ENCODE measurements at places on chromosomes 3 and 15.

- DNase-seq: no peak
Measured at GRCh38 chr15:34665498-34666116, 82.2 kb upstream of the GOLGA8B start.

DNA sequence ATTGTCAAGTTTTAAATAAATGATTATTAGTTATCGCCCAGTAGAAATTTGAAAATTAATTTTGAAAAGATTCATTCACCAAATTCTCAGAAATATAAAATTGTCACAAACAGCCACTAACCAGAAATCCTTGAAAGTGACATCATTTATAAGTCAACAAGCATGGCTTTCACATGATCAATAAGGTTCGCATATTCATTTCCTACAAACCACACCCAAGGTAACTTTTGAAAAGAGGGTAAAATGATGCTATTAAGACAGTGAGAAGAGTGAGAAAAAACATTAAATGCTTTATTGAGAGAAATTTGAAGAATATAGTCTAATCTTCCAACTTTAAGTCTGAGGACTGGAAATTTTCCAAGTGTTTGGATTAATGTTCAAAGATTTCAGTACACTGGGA lies 263.6 kb upstream of the ALCAM start:
- DNase-seq: no peak

DNA sequence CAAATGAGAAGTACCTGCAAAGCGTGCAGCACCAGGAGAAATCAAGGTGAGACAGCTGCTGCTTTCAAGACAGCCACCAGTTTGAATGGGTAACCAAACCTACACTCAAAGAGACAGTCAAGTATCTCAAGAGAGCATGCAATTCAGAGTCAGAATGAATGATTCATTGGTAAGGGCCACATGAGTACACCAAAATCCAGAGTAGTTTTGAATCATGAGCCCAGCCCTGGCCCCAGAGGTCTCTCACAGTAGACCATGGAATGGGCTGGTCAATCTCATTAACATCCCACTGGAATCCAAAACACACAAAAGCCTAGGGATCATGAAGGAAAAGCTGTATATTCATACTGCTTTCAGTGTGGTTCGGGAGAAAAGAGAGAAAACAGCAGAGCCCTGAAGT lies 242.8 kb downstream of the TBL1XR1 start:
- no peak for DNase-seq

GRCh38 chr3:138364356-138365252 lies 16.2 kb downstream of the MRAS start:
- DNase-seq: no peak

GRCh38 chr3:70861234-70861633 lies 548.8 kb upstream of the MDFIC2 start:
- no peak for DNase-seq

GRCh38 chr3:114223143-114223542 lies 14.2 kb downstream of the ZNF80 start:
- DNase-seq: no peak

- no peak for DNase-seq
Measured at GRCh38 chr3:149343951-149344350, 10.5 kb upstream of the TM4SF18 start.

DNA sequence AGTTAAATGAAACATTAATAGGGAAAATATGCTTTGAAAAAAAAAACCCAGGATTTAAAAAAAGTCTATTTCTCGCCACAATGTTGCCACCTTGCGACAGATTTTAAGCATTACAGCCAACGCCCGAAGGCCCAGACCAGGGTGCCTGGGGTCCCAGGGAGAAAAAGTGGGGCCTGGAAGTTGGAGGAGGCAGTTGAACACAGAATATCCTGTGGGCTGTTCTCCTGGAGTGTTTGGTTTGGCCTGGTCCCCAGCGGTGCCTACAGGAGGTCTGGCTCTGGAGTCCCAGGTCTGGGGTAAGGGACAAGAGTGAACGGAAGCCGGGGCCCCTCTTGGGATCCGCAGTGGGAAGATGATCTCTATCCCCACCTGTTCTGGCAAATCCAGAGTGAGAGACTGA lies 3.4 kb downstream of the RNU6-1 start:
- DNase-seq: peak; percentile 72

GRCh38 chr3:6262010-6262409 lies 598.9 kb upstream of the GRM7 start:
- DNase-seq: no peak

DNA sequence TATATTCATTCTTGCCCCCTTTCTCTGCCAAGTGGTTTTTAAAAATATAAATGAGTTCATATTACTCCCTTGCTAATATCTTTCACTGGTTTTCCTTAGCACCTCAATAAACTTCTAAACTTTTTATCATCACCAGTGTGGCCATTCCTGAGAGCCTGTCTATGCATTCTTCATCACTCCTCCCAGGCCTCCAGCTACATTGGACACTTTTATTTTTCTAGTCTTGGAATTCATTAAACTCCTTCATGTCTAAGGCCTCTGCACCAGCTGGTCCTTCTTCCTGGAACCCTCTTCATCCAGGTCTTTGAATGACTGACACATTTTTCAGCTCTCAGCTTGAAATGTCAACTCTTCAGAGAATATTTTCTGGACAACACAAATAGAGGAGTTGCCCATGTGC lies 120.4 kb upstream of the P2RY1 start:
- DNase-seq: no peak

DNA sequence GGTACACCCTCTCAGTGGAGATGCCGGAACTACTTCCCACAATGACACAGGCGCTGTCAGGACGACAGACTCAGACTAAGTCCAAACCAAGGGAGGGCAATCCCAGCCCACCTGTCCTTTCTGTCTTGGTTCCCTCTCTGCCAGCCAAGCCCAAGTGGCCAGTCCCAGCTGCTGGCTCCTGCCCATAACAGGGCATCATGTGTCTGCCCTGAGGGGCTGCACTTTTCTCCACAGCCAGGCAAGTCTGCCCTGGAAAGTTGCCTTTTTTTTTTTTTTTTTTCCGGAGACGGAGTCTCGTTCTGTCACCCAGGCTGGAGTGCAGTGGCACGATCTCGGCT lies 20.0 kb upstream of the BCL2A1 start:
- DNase-seq: no peak

DNA sequence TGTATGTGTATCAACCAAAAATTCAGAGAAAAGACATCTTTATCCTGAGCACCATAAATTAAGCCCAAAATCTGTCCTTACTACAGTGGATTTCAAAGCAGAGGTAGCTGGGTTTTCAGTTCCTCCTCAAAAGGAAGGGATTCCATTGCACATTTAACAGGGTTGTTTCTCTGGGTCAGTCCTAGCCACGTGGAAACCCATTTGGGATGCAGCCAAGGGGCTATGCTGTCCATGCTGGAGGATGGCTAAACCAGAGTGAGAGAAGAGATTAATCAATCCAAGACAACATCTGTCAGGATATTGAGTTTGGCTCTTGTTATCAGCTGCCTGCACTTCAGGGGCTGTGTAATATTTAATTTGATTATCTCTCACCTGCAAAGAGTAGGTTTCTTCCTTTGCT lies 28.1 kb downstream of the LSAMP start:
- no peak for DNase-seq

DNA sequence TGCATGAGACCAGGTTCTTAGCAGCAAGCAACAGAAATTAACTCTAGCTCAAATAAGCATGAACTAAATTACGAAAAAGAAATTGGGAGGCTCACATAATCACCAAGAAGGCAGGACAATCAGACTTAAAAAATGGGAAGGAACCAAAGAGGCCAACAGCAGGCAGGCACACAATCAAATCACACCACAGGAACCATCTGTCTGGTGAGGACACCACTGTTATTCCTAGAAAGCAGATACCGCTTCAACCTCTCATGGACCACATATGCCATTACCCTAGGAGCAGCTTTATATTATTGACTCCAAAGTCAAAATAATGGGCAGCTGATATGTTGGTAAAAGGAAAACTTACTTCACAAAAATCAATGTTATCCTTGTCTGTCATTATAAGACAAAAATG lies 51.6 kb downstream of the SUCLG2 start:
- no peak for DNase-seq

GRCh38 chr15:96893159-96893906 lies 562.8 kb downstream of the NR2F2 start:
- no peak for DNase-seq

DNA sequence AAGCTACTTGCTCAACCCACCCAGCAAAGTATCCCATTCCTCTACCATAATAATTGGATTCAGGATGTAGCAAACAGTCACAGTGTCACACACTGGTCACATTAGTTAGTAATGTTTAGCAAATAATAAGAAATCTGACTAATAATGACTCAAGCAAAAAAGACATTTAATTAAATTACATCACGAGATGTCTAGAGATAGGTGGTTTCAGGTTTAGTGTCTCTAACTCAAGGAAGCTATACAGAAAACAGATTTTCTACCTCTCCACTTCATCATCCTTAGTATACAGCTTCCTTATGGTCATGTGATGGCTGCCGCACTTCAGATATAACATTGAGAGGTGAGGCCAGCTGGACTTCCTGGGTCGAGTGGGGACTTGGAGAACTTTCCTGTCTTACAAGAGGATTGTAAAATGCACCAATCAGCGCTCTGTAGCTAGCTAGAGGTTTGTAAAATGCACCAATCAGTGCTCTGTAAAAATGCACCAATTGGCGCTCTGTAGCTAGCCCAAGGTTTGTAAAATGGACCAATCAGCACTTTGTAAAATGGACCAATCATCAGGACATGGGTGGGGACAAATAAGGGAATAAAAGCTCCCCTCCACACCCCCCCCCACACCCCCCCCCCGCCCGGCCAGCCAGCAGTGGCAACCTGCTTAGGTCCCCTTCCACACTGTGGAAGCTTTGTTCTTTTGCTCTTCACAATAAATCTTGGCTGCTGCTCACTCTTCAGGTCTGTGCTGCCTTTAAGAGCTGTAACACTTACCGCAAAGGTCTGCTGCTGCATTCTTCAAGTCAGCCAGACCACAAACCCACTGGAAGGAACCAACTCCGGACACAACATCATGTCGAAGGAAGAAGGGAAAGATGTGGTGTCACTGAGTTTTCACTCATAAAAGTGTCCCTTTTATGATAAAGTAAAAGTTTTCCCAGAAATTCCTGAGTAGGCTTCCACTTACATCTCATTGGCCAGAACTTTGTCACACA lies 24.9 kb upstream of the ARPIN start:
- DNase-seq: no peak

DNA sequence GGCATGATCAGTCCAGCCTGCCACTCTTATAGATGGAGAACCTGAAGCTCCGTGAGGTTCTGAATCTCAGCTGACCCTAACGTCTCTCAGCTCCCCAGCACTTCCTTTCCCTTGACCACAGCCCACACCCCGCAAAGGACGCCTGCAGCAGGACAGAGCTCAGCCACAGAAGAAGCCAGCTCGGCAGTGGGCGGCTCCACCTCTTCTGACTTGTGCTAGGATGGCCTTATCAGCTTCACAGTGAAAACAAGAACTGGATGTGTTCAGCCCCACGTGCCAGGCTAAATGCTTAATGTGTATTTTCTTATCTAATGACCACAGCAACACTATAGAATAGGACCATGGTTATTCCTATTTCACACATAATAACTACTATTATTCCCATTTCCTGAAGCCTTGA lies 127.6 kb downstream of the ARNT2 start:
- no peak for DNase-seq

- DNase-seq: no peak
Measured at GRCh38 chr3:42515391-42515916, 13.0 kb downstream of the VIPR1 start.

GRCh38 chr3:11613319-11613718 lies 30.4 kb downstream of the VGLL4 start:
- DNase-seq: no peak

DNA sequence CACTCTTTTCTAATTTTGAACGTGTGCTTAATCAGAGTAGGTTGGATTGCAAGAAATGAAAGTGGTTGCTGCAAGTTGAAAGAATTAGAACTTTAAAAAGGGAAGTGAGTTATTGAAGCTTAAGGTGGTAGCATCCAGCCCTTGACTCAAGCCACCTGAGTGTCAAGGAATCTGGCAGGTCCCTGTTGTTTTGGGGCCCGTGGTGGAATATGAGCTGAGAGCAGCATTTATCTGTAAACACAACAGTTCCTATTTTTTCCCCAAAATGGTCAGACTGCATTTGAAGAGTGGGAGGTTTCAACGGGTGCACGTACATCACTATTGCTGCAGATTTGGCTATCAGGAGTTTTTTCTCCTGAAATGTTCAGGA lies 1.7 kb downstream of the ITPR1 start:
- DNase-seq: no peak

GRCh38 chr3:109432833-109433232 lies 95.5 kb upstream of the DPPA4 start:
- no peak for DNase-seq

GRCh38 chr3:15387171-15387581 lies 40.2 kb downstream of the METTL6 start:
- no peak for DNase-seq

DNA sequence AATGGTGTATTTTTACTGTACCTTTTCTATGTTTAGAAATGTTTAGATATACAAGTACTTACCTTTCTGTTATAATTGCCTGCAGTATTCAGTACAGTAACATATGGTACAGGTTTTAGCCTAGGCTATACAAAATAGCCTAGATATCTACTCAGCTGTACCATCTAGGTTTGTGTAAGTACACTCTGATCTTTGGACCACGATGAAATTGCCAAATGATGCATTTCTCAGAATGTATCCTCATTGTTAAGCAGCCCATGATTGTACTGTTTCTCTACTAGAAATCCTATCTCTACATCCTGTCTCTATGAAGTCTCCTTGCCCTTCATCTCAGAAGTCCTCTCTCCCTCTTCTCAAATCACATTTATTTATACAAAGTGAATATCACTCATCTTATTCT lies 32.8 kb upstream of the ZCWPW2 start:
- DNase-seq: no peak

DNA sequence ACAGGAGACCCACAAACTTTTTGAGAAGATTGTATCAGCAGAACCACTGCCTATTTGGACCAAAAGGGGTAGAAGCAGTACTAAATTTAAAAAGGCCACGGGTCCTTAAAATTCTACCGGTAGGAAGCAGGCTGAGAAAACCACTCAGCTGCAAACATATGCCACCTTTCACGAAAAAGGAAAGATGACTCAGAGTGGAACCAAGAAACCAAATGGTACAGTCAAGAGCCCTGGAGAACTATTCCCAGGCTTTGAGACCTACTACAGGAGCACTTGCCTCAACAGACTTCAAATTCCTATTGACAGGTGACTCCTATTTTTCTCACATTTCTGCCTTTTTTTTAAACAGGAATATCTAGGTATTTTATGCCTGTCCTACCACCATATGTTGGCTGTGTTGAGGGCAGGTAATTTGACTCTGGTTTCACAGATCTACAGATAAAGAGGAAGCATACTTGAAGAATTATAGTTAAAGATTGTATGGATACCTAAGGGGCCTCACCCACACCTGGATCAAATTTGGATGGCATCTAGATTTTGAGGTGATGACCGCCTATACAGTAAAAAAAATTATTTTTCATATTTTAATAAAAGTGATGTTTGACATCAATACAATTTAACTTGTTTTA lies 10.1 kb downstream of the GOLIM4 start:
- no peak for DNase-seq

All from tibial nerve (tissue), 4 donors.